Mesenteric fat pad (tissue), 1 donor: ENCODE measurements at places on chromosomes 7 and 10.

DNA sequence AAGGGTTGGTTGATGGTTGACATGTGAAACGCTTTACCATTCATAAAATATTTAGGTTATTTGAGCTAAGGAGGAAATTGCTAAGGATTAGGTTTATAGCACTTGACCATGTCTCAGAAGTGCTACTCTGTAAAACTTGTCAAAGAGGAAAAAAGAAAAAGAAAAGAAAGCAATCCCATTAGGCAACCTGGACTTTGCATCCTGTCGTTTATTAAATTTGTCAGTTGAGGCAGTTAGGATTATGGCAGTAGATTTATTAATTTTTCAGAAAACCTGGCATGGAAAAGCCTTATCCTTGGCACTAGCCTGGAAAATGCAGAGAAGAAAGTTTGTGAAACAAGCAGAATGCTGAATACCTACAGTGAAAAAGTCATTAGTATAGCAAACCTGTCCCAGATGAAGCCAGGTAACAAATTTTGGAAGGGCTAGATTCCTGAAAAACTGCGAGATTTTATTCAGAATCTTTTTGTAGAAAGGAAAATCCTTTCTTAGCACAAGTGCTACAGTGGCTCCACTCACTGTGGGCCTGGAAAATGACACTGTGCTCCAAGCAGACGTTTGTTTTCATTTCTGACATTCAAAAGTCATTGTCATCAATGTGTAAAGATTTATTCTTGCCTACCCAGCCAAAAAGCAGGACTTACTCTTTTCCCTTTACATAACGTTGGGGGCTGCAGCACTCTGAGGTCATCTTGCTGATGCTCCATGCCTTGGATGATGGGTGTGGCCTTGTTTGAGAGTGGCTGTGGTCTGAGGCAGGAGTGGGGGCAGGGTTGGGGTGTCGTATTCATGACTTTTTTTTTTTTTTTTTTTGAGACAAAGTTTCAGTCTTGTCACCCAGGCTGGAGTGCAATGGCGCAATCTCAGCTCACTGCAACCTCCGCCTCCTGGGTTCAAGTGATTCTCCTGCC, 664.9 kb downstream of the SUGCT start:
- no peak for DNase-seq

DNA sequence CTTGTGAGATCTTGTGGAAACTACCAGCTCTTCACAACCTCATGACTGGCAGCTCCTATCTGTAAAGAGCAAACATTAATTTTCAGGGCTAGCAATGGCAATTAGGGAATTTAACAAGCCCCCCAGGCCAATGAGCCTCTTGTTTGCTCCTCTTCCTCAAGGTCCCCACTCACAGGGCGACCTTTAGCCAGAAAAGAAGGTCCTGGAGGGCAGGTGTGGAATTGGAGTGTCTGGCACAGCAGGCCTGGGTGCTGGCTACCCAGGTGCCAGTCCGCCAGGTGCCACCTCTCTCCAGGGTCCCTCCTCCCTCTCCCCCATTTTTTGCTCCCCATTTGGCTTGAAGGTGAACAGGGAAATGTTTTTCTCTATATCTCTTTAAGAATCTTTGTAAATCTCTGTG, 1.9 kb upstream of the CEP55 start:
- DNase-seq, result no peak

GRCh38 chr10:117373823-117374505, 1.3 kb downstream of the PDZD8 start:
- DNase-seq, result no peak

DNA sequence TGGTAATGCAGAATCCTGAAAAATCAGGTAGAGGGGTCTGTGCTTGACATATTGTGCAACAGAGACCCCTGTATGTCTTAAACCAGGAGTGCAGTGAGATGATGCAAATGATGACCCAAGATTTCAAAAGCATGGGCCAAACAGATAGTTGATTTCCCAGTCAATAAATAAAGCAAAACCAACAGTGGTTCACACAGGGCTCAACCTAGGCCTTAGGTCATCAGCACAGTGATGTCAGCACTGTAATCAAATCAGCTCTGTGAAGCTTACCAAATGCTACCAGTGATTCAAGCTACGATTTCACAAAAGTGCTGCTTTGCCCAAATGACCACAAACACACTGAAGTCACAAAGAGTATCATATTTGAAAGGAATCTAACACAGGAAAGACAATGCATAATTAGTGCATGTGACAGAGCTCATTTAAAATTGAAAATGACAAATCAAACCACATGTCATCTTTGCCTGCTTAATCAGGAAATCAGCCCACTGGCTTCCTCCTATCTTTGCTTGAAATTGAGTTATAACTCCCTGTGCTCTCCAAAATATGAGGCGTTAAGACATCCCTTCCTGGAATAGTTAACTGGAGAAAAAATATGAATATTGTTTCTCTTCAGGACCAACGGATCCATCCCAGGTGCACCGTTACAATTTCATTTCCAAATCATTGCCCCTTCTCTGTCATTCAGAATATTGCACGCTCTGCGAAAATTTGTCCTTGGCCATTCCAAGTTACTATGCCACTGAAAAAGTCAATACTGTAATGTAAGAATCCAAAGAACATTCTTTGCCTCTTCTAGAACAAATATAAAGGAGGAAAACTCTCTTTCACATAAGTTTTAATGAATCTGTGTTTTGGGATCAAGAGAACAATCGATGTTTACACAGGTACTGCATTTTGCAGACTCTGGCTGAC, 41.9 kb upstream of the ASL start:
- DNase-seq, result no peak

- no peak for DNase-seq
These were observed 3.8 kb upstream of the IFRD1 start for GRCh38 chr7:112446431-112446830.

DNA sequence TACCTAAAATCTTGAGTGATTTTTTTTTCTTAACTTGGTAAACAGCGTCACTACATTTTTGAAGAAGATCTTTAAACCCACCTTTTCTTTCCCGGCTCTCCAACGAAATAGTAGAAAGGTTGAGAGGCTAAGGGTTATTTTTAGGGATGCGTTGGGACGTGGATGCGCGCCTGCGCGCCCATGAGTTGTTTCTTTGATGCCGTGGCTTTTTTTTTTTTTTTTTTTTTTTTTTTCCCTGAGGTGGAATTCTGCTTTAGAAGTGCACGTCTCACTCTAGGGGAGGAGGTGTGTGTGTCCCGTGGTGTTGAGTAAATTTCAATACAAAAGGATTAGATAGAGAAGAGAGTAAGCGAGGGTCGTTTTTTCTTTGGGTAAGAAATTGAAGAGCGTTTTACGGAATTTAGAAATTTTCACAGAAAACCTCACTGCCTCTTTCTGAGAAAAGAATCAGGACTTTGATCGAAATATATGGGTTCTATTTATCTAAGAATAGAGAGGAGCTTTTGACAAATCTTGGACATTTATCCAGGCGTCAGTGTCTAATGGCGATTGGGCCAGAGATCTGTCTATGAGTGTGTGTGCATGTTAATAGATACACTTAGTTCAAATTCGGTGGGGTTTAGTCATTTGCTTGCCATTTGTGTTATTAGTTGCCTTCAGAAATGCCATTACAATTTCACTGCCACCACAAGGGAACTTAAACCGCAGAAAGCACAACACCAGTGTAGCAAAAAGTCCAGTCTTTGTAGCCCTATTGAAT, 1.2 kb upstream of the SP8 start:
- DNase-seq, result no peak

DNA sequence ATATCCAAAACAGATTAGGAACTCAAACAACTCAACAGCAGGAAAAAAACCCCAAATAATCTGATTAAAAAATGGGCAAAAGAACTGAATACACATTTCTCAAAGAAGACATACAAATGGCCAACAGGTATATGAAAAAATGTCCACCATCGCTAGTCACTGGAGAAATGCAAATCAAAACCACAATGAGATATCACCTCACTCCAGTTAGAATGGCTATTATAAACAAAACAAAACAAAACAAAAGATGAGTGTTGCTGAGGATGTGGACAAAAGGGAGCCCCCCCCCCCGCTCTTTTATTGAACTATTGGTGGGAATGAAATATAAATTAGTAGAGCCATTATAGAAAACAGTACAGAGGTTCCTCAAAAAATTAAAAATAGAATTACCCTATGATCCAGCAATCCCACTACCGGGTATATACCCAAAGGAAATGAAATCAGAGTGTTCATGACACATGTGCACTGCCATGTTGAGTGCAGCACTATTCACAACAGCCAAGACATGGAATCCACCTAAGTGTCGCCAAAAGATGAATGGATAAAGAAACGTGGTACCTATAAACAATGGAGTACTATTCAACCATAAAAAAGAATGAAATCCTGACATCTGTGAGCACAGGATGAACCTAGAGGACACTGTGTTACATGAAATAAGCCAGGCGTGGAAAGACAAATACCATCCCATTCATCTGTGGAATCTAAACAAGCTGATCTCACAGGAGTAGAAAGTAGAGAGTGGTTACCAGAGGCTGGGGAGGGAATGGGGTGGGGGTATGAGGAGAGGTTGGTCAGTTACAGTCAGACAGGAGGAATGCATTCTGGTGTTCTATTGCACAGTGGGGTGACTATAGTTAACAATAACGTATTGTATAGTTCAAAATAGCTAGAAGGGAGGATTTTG, 78.1 kb upstream of the RHEB start:
- no peak for DNase-seq

DNA sequence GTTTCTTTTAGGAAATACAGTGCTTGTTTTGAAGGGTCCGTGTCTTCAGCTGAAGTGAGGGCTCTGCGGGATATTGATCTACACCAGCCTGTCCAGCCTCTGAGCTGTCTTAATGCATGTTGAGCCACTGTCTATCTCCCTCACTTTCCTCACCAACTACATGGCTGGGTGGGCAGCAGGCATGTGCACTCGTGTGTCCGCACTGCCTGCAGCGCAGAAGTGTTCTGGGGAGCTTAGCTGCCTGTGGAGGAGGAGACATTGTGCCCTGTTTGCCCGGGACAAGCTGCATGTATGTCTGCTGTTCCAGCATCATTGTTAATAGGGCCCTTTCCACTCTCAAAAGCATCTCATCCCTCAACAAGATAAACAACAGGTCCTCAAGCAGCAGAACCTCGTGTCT, 133.1 kb upstream of the EEPD1 start:
- no peak for DNase-seq

DNA sequence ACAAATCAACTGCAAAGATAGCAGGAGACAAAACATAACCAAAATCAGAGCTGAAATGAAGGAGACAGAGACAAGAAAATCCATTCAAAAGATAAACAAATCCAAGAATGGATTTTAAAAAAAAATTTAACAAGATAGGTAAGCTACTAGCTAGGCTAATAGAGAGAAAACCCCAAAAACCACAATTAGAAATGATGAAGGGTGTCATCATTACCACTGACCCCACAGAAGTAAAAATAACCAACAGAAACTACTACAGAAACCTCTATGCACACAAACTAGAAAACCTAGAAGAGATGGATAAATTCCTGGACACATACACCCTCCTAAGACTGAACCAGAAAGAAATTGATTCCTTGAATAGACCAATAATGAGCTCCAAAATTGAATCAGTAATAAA, 117.6 kb downstream of the DNAJC1 start:
- DNase-seq, result no peak

- DNase-seq, result no peak
These were observed 9.2 kb downstream of the IKZF5 start for GRCh38 chr10:122999347-122999746.
